ENCODE measurements at places on chromosomes 12 and 14. TPM values are rescaled to one million over a fixed set of nuclear protein-coding genes. Genes with fewer than 3 reads are reported as not detected.

GRCh38 chr14:73741876-73742519, 27.8 kb upstream of the PNMA1 start:
- DNase-seq: no peak

DNA sequence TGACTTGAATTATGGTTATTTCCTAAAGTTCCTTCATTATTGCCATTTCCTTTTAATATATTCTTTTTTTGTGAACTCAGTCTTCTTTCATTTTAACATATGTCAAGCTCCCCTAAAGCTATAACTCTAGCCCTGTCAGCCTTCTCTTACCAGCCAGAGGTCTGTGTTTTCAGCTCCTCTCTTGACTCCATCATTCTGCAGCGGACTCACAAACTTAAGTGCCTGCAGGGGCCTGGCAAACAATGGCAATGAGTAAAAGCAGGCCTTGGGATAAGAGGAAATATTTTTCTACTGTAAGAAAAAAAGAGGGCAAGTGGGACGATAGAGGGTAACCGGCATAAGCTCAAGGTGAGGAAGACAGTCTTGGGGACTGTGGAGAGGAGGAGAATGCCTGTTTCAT, 424.5 kb upstream of the RGS6 start:
- DNase-seq: no peak

DNA sequence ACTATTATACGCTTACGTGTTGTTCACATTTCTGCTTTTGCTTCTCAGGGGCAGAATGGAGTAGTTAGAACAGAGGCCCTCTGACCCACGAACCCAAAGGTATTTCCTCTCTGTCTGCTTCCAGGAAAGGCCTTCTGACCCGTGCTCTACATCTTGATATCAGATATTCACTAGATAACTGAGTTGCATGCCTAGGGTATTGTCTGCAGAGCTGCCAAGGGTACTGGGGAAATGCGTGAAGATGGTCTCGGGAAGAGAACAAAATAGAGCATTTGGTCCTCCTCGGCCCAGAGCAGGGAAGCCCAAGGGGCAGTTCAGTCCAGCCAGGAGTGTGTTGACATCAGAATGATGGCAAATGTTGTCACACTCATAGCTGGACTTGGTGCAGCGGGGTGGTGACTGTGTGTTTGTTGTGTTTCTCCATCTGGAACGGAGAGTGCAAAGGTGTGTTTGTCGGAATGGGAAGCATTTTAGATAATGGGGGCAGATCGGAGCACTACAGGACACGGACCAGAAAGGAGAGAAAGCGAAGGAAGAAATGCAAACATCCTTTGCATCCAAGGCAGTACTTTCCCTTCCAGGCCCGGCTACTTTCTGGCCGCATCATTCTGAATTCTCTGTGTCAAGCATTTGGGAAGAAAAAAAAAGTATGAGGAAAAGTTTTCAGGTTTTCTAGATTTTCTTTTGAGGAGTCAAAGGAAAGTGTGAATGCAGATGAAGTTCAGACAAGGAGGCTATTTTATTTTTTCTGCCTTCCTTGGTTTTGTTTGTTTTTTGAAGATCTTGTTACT, 8.1 kb downstream of the GLT1D1 start:
- no peak for DNase-seq

DNA sequence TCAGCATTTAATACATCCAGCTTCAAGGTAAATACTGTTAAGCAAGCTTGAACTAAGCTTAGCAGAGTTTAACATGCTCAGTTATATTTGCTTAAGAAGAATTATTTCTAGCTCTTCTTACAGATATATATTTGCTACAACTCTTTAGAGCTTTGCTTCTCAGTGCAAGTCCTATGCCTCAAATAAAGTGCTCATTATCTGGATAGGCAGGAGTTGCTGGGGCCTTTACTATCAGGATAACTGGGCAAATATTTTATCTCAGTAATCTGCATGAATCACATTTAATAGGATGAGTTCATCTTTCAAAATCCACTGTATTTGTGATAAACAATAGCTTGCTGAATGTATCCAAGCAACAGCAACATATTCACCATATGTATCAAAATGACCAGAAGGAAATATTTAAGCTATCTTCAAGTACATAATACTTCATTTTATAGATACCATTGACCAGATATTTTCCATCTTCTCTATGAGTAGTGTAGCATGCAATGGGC, 187.6 kb downstream of the NOVA1 start:
- no peak for DNase-seq

DNA sequence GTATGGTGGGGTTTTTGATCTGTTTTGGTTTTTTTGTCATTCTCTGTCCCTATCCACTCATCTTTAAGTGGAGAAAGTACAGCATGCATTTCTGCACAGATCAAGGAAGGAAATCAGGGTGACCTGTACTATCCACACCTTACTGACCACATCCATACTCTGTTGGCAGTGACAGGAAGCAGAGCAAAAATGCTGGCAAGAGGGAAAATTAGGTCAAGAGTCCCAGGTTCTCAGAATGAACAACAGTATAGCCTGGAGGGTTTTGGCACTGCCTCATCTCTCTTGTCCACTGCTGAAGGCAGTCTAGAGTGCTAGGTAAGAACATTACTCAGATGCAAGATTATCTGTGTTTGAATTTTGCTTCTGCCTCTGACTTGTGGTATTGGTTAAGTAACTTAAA, 70.7 kb downstream of the TAOK3 start:
- no peak for DNase-seq

DNA sequence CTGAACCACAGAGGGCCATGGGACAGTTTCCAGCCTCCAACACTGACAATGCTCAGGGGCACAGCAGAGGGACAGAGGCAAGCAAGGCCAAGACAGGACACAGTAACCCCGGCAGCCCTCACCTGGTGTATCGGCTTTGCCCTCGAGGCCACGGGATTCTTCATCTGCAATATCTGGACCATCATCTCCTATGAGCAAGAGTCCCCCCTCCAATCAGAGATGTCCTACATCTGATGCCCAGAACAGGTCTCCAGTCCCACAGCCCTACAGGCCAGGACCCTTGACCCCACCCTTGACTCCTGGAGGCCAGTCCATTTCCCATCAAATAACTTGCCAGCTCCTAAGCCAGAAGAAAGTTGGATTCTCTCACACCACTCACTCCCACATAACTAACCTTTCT, 17.4 kb downstream of the KMT2D start:
- DNase-seq: no peak

- no peak for DNase-seq
These were observed 25.9 kb downstream of the NFKBIA start for GRCh38 chr14:35378425-35379233.

The TMEM63C gene
- 1.6 TPM for total RNA-seq

The TMPRSS12 gene
- total RNA-seq: not detected

All from progenitor cell of endocrine pancreas (in vitro differentiated cells).